ENCODE measurements at places on chromosomes 13 and 19. TPM values are rescaled to one million over a fixed set of nuclear protein-coding genes. Genes with fewer than 3 reads are reported as not detected.

PLIN4 gene
- total RNA-seq = 0.23 TPM

DNA sequence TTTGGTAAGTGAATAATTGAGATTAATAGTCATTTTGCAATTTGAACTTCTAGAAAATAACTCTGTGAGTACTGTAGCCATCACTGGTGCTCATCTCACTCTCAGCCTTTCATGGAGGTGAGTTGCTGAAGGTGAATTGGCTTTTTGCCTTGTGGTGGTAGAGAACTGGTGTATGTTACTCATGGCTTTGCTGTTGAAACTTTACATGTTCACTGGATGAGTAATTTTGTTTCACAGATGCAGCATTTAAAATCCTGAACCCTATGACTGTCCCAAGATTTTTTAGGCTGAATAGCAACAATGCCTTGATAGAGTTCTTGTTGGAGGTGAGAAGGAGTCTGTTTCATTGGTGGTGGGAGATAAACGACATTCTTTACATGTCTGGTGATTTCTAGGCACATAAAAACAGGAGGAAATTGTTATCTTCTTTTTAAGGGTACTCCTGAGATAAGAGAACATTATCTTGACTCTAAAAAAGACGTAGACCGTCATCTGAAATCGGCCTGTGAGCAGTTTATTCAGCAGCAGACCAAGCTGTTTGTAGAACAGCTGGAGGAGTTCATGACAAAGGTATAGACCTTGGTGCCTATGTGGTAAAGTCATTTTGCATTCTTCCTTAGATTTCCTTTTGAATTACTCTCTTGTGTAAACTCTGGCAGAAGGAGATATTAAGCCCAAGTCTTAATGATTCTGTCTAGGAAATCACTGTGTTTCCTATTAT, 53.9 kb downstream of the COG3 start:
- no peak for DNase-seq

DNA sequence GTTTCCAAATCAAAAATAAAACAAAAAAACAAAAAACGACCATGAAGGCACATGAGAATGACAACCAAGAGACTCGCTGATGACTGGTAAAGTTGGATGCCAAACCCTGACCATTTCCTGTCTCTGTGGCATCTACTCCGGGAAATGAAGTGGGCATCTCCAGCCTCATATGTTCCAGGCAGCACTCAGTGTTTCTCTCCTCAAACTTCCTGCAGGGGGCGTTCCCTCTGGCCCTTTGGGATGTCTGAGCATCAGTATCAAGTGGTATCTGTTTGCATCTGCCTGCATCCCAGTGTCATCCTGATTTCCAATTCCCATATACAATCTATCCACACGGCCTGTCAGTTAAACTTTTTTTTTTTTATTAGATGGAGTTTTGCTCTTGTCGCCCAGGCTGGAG, 9.8 kb upstream of the SIGLEC12 start:
- DNase-seq = no peak

DNA sequence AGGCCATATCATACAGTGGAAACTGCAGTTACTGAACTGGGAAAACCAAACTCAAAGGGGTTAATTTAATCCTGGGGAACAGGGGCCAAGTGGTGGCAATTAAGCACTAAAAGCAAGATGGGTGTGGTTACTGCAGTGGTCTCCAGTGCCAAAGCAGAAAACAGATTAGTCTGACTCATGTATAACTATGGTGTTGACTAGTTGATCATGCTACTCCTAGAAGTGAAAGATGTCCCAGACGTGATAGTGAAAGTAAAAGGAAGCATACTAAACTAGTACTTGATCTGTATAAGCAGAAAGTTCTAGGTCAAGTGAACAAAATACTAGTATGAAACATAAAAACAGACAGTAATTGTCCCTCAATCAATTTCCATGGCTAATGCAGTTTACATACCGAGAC, 360.0 kb upstream of the SLITRK5 start:
- no peak for DNase-seq

DNA sequence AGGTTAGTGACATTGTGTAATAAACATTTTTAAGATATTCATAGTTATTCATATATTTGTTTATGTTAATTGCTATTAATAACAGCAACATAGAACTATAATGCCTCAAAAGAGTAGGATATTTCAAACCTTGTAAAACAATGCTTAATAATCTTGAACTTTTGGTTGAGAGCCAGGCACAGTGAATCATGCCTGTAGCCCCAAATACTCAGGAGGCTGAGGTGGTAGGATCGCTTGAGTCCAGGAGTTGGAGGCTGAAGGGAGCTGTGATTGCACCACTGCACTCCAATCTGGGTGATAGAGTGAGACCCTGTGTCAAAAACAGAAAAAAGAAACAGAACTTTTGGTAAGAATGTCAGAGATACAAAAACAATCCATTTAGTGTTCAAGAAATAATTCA, 213.9 kb upstream of the SLITRK1 start:
- DNase-seq = no peak

- DNase-seq = no peak
Observed at GRCh38 chr13:33026489-33027152, 10.4 kb downstream of the KL start.

DNA sequence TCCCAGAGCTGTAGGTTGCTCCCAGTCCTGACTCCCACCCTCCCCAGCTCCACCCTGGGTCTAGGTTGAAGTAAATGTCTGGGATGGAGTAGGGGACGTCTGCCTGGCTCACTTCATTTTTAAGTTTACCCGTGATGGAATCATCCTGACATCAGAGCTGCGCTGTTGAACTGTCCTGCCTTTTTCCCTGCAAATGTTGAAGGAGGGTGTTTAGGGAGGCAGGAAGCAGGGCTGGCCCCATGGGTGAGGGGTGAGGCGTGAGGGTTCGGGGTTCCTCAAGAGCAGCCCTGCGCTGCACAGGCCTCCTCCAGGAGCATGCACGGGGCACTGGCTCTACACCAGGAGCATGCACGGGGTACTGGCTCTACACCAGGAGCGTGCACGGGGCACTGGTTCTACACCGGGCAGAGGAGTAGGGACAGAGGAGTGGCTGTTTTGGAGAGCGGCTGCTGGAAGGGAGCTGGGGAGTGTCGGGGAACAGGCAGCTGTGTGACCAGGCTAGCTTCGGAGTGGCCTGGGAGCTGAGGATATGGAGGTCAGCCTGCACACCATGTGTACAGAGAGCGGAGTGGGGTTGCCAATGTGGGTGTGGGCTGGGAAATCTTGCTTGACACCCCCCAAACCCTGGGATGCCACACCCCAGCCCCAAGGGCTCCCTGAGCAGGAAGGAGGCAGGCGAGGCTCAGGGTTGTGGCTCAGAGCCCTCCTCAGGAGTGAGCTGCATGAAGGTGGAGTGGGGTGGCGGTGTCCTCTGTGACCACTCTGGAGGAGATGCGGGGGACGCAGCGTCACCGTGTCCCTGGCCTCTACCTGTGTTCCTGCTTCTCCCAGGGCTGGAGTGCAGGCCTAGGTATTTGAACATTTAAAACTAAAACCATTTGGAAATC, 63.3 kb downstream of the GPR12 start:
- no peak for DNase-seq

FFAR2 gene
- not detected for total RNA-seq

GRCh38 chr13:99758460-99759162, 213.0 kb downstream of the ZIC5 start:
- DNase-seq = no peak
